Renal cortex interstitium (tissue), 15 donors: ENCODE measurements at places on chromosomes 1 and 21. TPM values are rescaled to one million over a fixed set of nuclear protein-coding genes. Genes with fewer than 3 reads are reported as not detected.
A peak's percentile ranks its signal among the peaks of the same experiment; 100 is the strongest.

- DNase-seq: no peak
Measured at GRCh38 chr21:40422896-40423635, 423.9 kb downstream of the DSCAM start.

- no peak for DNase-seq
Measured at GRCh38 chr1:39561279-39561678, 15.3 kb downstream of the PABPC4 start.

RGS4 gene
- polyA plus RNA-seq: 11.6 TPM

C1orf185 gene
- not detected for polyA plus RNA-seq

- DNase-seq: no peak
Measured at GRCh38 chr1:33074193-33074945, 6.6 kb upstream of the AZIN2 start.

DNA sequence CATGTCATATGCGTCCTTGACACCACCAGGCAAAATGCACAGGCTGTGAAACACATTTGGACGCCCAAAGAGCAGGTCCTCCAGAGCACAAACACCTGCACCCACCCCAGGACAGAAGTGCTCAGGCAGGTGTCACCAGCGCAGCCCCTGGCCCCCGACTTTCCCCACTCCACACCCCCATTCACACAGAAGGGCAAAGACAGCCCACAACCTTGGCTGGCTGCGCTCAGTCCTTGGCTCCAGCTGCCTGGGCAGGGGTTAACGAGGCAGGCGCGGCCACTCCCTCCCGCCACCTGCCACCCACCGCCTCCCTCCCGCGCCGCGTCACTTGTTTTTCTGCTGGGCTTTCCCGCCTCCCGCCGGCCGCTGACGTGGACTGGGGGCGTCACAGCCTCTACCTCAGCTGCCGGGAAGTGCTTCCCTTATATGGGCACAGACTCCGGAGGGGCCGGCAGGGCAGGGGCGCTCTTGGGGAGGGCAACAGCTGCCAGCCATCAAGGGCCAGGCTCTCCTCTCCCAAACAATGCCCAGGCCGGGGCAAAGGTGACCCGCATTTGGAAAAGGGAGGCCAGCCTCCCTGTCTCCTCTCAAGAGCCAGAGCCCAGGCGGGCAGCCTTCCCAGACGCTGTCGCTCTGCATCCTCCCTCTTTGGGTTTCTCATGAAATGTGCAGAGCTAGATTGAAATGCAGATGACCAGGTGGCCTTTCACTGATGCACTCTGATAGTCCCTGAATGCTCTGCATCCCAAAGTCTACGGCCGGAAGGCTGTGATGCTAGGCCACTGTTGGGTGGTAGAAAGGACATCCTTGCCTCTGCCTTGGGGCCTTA lies 14.8 kb upstream of the BTG2 start:
- DNase-seq: peak; percentile 92

DNA sequence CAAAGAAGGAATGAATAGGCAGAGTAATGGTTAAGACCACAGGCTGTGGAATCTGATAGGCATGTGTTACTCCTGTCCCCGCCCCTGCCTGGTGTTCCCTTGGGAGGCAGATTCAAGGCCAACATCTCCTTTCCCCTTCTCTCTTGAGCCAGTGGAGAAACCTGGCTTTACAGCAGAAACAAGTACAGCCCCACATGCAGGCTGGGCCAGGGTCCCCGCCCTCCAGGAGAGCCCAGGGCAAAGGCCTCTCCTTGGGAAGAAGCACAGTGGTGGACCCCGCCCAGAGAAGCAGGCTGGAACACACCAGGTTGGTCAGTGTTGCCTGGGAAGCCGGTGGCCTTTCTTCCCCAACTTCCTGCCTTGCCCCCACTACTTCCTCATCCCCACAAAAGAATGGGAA lies 6.8 kb downstream of the C1orf167 start:
- no peak for DNase-seq

AMPD2 gene
- 65.3 TPM for polyA plus RNA-seq

PGBD5 gene
- polyA plus RNA-seq: 7.0 TPM

DNA sequence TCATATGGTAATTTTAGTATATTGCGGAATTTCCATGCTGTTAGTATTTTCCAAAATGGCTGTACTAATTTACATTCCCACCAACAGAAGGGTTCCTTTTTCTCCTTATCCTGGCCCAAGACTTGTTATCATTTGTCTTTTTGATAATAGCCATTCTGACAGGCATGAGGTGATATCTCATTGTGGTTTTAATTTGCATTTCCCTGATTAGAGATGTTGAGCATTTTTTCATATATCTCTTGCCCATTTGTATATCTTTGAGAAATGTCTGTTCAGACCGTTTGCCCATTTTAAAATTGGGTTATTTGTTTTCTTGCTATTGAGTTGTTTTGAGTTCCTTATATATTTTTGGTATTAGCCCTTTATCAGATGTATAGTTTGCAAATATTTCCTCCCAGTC lies 14.0 kb downstream of the CAPZA1 start:
- DNase-seq: no peak

SLC16A1 gene
- polyA plus RNA-seq: 54.6 TPM

DNA sequence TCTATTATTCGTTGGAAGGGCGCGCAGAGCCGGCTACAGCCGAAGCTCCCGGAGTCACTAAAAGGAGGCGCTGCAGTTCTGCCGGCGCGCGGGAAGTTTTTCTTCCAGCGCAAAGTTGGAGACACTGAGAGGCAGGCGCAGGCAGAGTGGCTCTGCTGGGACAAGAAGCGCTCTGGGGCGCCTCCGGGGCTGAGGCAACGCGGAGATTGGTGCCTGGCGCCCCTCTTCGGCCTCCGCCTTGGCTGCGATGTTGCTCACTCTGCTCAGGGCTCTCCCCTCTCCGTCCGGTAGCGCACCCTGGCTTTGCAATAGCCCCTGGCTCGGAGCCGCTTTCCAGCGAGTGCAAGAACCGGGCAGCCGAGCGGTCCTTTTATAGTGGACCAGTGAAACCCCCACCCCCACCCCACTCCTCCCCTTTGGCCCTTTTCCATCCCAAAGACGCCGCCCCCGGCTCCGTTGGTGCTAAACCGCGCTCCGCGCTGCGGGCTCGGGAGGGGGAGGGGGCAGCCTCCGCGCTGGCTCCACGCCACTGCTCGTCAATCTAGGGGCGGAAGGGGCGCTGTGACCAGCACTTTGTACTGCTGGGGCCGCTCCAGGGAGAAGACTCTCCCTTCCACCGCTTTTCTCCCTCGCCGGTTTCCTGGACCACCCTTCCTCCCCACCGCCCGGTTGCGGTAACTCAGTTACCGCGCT lies at the start of gene ADAMTS1:
ADAMTS1 (minus strand) TSS at position 344 of the 693 bp plus-strand sequence. CDS start 455 bp downstream, outside the sequence.
- peak; percentile 90 for DNase-seq

DNA sequence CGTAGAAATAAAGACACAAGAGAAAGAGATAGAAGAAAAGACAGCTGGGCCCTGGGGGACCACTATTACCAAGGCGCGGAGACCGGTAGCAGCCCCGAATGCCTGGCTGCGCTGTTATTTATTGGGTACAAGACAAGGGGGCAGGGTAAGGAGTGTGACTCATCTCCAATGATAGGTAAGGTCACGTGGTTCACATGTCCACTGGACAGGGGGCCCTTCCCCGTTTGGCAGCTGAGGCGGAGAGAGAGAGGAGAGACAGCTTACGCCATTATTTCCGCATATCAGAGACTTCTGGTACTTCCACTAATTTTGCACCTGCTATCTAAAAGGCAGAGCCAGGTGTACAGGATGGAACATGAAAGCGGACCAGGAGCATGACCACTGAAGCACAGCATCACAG lies 4.1 kb upstream of the TPRG1L start:
- DNase-seq: no peak

NLRP3 gene
- polyA plus RNA-seq: 0.78 TPM

DNA sequence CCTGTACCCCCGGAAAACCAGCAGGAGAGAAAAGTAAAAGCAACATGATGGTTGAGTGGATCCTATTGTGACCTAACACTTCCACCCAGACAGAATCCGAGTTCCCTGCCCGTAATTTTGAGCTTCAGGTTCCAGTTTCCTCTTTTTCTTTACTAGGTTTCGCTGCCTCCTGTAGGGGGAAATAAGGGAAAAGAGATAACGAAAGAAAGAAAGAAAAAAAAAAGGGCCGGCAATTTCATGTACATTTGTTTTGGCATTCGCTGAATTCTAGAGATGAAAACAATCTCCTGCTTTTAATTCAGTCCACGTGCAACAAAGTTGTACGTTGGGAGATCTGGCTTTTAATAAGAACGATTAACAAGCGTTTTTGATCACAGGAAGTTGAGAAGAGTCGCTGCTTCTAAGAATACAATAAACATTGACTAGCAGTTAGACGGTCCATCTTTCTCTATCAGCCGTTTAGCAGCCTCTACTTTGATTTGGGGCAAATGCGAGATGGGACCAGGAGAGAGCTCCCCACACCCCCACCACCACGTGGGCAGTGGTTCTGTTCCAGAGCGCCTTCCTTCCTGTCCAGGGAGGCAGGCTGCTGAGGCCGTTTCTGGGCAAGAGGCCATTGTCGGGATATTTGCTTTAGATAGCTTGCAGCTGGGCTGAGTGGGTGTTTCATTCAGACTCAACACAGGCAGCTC lies 155.9 kb upstream of the RUNX1 start:
- DNase-seq: peak; percentile 73

HMGCS2 gene
- 70.2 TPM for polyA plus RNA-seq

LDLRAD1 gene
- 0.07 TPM for polyA plus RNA-seq

SHISA4 gene
- polyA plus RNA-seq: 16.5 TPM

GCSAML gene
- polyA plus RNA-seq: 0.44 TPM

NRIP1 gene
- 67.8 TPM for polyA plus RNA-seq

NCAM2 gene
- 7.0 TPM for polyA plus RNA-seq

- DNase-seq: no peak
Measured at GRCh38 chr1:234879147-234880080, 249.2 kb downstream of the TOMM20 start.
